ENCODE measurements at places on chromosomes 4 and X.

- no peak for DNase-seq
These were observed at the start of gene CHRDL1 for GRCh38 chrX:110795645-110796406. CHRDL1 (minus strand) TSS chrX:110795817; CDS start chrX:110792181, 3,636 bp downstream.

GRCh38 chrX:137198040-137198439, 164.2 kb upstream of the GPR101 start:
- DNase-seq, result no peak

- DNase-seq, result no peak
These were observed 17.0 kb downstream of the ADD1 start for GRCh38 chr4:2860391-2861348.

GRCh38 chr4:173161311-173161710, 7.3 kb upstream of the GALNT7 start:
- no peak for DNase-seq
